BJ (cell line): ENCODE measurements at places on chromosomes 1 and 21. TPM values are rescaled to one million over a fixed set of nuclear protein-coding genes. Genes with fewer than 3 reads are reported as not detected.

Gene FAM177B
- not detected in 2 replicates for polyA plus RNA-seq

Gene C1orf87
- not detected in 2 replicates for polyA plus RNA-seq

Gene SLC9C2
- not detected in 2 replicates for polyA plus RNA-seq

Gene CCDC27
- polyA plus RNA-seq: not detected in 2 replicates

Gene CYP4X1
- not detected in 2 replicates for polyA plus RNA-seq

Gene LAMB3
- polyA plus RNA-seq: 2.4 and 4.4 TPM in 2 replicates

Gene SAMSN1
- not detected in 2 replicates for polyA plus RNA-seq

Gene NOTCH2NLA
- 21.0 and 25.9 TPM in 2 replicates for polyA plus RNA-seq
